ENCODE measurements at places on chromosomes 5 and 9.

DNA sequence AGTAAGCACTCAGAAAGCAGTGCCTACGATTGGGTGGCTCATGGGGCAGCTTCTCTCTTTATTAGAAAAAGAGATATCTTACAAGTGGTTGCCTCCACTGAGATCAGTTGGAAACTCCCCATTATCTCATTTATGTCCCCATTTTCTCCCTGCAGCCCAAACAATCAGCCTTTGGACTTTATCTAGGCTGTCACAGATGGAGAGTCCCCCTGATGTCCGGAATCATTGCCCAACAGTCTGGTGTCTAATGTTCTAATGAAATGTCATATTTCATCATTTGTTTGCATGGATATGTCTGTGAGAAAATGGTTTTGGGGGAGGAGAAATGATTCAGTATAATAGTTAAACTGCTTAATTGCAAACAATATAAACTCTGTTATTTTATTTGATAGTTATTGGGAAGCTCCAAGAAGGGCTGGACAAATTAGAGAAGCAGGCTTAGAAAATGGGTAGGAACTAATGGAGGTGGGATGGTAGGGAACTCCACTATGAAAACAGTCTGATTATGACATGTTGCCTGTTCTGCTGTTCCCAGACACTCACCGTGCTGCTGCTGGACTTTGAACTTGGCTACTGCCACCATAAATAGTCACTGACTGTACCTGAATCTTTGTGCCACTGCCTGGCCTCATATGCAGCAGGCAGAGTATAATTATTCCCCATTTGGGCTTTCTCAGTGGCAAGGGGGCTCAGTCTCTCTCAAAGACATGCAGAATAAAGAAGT, 38.3 kb upstream of the SMAD5 start:
- peak; percentile 74 for DNase-seq

DNA sequence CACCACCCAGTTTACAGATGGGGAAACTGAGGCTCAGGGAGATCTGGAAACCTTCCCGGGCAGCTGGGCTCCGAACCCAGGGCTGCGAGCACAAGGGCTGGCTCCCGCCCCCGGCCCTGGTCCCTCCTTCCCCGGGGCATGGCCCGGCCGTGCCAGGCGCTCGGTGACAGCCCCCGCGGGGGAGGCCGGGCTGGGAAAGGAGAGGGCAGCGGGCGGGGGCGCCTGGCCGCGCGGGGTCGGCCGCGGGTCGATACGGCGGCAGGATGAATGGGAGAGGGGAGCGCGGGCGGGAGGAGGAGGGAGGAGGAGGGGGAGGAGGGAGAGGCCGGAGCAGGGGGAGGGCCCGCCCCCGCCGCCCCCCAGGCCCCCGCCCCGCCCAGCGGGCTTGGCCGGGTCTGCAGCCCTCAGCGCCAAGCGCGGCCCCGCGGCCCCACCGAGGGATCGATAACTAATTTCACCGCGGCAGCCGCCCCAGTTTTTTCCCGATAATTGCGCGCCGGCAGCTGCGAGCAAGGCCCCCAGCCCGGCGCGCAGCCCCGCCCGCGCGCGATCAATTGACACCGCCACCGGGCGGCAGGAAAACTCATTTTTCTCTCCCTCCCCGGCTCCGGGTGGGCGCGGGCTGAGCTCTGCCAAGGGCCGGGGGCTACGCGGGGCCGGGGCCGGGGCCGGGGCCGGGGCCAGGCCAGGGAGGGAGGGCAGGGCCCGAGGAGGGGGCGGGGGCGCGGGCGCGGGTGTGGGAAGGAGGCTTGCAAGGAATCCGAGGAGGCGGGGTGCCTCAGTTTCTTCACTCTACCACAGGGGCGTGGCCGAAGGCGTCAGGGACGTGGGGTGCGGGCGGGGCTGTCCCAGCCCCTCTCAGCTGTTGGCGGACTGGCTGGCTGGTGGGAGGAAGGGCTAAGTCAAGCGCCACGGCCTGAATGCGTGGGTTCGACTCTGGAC, 52.1 kb downstream of the C9orf50 start:
- no peak for DNase-seq

DNA sequence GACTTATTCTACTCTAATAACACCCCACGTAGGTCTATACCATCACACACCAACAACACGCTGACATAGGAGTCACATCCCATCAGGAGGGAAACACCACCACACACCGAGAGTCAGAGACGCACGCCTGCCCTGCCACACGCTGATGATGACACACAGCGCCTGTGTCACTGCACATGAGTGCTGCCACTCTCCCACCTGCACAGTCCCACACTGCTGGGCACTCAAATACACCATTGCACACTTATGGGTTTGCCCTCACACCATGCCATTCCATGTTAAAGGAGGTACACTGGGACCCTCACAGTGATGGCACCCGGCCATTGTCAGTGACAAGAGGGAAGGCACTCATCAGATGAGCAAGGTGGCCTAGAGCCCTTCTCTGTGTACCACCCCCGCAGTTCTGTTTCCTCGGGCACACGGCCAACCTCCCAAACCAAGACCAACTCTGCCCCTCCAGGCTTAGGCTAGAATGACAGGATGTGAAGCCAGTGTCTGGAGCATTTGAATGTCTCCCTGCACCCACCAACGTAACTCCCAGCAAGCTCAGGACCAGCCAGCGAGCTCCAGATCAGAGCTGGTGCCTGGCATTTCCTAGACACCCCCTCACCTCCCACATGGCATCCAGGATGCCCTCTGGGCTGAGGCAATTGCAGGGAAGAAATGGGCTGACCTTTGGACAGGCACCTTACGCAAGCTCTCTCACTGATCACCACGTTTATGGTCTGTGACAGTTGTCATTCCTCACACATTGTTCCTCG, 3.6 kb upstream of the CPLX2 start:
- peak; percentile 32 for DNase-seq

DNA sequence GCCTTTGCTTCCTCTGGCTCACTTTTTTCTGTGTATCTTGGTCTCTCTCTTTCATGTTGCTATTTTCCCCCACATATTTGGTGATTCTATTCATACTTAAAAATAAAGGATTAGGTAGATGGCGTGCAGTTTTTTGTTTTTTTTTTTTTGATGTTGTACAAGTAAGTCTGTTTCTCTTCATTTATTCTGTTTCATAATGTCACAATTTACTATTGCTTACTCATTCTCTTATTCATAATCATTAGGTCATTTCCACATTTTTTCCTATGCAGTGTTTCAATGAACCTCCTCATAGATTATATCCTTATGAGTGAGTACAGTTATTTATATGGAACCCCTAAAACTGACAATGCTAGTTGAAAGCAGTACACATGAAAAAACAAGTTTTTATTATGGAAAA, 136.3 kb downstream of the APBA1 start:
- no peak for DNase-seq

GRCh38 chr9:101242651-101243050, 142.2 kb downstream of the BAAT start:
- no peak for DNase-seq

DNA sequence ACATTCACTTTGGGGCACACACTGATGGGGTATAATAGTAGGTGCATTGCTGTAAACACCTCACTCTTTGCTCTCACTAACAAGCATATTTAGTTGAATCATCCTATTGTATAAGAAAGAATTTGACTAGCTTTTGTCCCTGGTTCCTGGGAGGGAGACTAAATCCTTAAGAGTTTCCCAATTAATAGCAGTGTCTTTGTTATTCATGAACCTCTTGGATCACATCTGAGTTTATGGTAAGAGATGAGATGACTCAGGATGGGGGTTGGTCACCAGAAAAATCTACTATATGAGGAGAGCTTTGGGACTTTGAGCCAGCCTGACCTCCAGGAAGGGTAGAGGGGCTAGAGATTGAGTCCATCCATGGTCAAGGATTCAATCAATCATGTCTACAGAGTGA, 56.8 kb downstream of the PUM3 start:
- DNase-seq = no peak

- DNase-seq = peak; percentile 35
Measured at GRCh38 chr9:134136118-134136995, 475 bp downstream of the WDR5 start.

DNA sequence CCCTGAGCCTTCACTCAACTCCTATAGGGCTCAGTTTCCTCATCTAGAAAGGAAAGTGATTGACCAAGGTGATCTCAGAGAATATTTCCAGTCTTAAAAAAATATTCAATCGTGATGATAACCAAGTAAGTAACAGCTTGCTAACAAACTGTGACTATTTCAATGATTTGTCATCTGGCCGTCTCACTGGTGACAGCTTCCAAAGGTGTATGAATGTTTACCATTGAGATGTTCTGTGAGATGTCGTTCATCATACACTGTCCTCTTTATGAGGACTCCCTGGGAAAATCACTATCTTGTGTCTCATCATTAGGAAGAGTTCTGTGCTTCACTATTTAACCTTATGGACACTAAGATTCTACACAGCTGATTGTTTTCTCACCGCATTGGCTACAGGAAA, 75.7 kb downstream of the GLIS3 start:
- DNase-seq = no peak

GRCh38 chr5:175015028-175015685, 290.8 kb downstream of the MSX2 start:
- DNase-seq = no peak

DNA sequence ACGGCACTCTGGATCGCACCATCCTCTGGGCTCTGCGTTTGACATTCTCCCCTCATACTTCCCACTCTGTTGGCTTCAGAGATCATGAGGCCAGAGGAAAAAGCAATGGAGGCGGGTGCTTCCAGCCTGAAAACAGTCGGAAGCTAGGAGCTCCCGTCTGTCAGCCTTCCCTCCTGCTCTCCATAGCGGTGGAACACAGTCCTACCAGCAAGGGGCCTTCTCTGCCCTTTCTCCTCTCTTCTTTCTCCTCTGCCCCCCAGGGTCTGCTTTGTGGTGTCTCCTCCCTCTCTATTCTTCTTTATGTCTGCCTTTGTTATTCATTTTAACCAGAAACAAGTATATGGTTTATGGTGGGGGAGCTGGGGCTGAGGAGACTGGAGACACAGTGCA, 152.5 kb upstream of the NFIB start:
- no peak for DNase-seq

DNA sequence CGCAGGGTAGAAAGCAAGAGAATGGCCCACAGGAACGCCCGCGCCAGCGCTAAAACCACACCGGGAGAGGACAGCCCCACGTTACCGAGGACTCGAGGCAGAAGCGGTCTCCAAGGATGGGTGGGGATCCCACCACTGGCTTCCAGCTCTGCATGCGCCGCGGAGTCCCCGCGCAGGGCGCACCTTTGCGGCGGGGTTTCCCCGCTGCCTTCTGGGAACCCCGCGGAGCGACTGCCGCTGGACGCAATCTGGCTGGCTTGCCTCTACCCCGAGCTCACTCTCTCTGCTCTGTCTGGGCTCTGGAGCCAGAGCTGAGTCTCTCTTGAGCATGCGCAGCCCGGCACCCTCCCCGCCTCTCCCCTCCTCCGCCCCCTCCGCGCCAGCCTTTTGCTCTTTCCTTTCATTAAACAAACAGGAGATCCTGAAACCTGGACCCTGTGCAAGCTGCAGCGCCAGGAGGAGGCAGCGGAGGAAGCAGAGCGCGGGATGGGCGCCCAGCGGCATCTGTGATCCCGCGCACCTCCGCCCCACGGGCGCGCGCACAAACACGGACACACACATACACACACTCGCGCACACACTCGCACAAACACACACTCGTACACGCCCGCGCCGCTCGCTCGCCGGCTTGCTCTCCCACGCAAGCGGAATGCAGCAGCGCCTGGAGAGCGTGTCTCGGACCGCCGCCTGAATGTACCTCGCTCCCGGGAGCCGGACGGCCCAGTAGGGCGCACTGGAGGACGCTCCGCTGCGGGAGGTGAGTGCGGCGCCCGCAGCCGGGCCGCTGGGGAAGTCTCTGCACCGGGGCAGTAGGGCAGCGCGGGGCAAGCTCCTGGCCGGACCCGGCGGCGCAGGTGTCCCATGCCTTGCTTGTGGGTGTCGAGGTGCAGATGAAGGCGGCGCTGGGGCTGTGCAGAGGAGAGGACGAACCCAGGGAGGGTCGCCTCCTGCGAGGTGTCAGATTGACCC, at the start of gene PLPPR1:
PLPPR1 (plus strand) TSS at position 382 of the 969 bp plus-strand sequence.
- DNase-seq = no peak

DNA sequence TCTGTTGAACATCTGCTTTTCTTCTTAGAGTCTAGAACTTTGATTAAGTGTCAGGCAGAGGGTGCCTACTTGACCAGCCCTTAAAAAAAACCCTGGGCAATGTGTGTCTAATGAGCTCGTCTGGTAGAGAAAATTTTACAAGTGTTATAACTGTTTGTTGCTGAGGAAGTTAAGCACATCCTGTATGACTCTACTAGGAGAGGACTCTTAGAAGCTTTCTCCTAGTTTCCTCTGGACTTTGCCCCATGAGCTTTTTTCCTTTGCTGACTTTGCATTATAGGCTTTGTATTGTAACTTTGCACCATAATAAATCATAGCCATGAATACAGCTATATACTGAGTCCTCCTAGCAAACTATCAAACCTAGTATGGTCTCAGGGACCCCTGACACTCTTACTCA, 39.4 kb downstream of the GNG10 start:
- no peak for DNase-seq

DNA sequence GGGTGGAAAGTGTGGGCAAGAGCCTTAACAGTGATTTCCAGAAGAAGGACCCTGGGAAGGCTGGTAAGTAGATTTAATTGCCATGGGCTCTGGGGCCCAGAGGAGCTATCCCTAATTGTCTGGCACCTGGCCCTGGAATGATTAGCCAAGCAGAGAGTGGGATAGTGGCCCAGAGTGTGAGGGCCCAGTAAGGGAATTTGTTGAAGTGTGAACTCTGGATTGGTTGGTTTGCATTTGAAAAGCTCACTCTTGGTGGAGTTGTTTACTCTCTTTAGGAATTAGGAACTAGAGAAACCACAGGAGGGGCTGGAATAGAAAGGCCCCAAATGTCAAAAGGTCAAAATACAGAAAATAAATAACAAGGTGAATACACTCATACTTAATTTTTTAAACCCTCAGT, 207.1 kb downstream of the GABRG2 start:
- DNase-seq = no peak

DNA sequence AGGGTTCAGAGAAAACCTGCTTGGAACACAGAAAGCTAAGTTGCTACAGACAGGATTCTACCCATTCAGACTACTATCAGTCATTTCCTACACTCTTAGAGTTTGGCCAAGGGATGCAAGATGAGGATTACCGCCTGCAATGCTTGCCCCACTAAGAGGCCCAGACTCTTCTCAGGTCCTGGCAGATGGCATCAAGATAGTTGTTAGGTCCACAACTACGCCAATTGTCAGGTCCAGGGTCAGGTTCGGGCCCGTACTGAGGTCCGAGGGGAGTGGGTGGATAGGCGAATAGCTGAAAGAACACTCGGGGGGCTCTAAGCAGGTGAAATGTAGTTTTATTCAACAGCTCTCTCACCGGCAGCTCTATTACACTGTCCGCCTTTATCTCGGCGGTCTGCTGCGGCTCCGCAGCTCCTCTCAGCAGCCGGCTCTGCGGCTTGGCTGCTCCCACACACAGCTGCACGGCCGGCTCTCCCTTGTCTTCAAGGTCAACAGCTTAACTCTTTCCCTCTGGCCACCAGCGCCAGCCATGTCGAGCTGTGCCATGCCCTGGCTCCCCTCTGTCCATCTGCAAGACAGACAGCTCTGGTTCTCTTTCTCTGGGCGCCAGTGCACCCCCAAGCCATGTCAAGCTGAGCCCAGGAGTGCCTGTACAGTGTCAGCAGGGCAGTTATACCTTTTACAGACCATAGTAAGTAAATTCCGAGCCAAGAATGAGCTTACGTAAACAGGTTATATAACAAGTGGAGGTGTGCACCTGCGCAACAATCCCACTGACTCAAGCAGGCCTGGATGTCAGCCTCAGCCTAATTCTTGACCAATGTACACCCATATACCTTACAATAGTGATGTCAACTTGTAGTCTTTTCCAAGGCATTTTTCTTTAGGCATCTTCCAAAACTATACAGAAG, 24.0 kb downstream of the ENC1 start:
- DNase-seq = no peak
